NCI-H1436 (cell line): ENCODE measurements at places on chromosomes 16 and 17.
A peak's percentile ranks its signal among the peaks of the same experiment; 100 is the strongest.

- no peak for DNase-seq
Measured at GRCh38 chr17:3497101-3497500, 21.3 kb downstream of the ASPA start.

DNA sequence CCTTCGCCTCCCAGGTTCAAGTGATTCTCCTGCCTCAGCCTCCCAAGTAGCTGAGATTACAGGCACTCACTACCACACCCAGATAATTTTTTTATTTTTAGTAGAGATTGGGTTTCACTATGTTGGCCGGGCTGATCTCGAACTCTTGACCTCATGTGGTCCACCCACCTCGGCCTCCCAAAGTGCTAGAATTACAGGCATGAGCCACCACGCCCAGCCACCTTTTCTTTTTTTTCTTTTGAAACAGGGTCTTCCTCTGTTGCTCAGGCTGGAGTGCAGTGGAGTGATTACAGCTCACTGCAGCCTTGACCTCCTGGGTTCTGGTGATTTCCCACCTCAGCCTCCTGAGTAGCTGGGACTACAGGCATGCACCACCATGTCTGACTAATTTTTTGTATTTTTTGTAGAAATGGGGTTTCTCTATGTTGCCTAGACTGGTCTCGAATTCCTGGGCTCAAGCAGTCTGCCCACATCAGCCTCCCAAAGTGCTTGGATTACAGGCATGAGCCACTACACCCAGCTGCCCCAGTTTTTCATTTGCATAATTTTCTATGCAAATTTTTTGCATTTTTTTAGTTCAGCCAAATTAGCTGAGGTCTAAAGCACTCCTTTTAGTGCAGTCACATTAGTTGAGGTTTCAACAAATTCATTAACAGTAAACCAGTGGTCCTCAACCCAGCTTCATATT is 11.3 kb downstream of the WWP2 start:
- DNase-seq = no peak

DNA sequence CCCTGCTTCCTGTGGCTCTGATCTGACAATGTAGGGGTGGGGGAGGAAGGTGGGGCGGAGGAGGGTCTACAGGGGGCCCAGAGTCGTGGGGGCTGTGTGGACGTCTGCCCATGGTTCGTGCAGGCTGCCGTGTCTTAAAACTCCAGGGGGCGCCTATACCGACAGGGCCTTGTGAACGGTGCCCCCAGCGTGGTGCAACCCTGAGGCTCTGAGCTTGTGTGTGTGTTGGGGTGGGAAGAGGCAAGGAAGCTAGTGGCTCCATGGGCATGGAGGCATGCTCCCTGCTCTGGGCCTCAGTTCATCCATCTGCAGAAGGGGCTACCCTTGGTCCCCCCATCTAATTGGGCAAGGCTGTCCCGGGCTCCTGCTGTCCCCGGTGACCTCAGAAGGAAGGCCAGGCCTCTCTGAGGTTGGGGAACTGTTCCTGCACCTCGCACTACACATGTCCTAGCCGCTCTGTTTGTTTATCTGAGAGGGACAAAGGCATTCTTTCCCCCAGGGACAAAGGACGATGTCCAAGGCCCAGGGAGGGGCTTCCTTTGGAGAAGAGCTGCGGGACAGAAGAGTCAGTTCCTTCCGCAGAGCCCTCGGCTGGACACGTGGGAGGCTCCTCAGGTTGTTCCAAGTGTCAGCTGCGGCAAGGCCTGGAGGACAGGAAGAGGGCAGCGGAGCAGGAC is 13.5 kb downstream of the CA4 start:
- DNase-seq = peak; percentile 18

GRCh38 chr16:50257876-50258275 is 8.5 kb upstream of the ADCY7 start:
- no peak for DNase-seq

DNA sequence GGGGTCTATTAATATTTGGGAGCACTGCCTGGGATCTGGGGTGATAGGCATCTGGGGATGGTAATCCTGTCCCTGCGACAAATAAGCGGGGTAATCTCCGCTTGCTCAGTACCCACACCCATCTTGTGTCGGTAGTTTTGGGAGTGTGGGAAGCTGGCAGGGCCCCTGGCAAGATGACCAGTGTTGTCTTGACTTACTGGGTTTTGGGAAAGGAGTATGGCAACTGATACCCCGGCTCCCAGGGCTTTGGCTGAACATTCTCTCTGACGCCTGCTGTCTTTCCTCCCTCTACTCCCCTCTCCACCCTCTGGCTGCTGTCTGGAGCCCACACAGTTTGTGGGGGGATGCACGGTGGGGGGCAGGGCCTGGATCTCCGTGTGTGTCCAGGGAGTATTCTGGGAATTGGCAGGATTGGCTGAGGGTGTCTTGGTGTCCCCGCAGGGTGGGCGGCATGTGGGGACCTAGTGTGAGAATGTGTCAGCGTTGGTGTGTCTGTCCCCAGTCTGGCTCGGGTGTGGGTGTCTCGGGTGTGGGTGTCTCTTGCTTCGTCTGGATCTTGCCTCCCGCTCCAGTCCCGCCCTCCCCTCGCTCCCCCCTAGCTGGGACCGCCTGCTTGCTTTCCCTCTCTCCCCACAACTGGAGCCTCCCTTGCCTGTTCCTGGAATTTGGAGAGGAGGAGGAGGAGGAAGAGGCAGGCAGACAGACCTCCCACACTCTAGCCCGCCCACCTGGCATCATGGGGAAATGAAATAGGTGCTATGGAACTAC is 12.0 kb downstream of the RARA start:
- DNase-seq = no peak

- no peak for DNase-seq
Measured at GRCh38 chr17:183021-183420, 1.6 kb upstream of the DOC2B start.

- no peak for DNase-seq
Measured at GRCh38 chr16:68367030-68367429, 56.2 kb downstream of the PRMT7 start.
